ENCODE measurements at places on chromosomes 5 and 9.

DNA sequence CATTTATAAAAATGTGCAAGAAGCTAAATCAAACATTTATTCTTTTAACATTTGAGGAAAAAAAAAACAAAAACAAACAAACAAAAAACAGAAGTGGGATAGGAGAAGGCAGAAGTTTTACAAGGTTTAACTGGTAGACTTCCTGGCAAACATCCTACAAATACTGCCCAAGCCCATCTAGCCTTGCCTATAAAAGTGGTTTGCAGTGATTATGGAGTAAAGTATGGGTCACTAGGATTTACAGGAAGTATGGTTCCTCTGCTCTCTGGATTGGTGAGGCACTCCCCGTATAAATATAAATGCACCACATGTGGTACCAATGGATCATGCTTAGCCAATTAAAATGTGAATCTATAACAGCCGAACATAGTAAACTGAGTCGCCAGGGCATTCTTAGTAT is 291.9 kb downstream of the EDIL3 start:
- DNase-seq, result no peak

- no peak for DNase-seq
Observed at GRCh38 chr5:110161162-110161561, 471.4 kb downstream of the MAN2A1 start.

DNA sequence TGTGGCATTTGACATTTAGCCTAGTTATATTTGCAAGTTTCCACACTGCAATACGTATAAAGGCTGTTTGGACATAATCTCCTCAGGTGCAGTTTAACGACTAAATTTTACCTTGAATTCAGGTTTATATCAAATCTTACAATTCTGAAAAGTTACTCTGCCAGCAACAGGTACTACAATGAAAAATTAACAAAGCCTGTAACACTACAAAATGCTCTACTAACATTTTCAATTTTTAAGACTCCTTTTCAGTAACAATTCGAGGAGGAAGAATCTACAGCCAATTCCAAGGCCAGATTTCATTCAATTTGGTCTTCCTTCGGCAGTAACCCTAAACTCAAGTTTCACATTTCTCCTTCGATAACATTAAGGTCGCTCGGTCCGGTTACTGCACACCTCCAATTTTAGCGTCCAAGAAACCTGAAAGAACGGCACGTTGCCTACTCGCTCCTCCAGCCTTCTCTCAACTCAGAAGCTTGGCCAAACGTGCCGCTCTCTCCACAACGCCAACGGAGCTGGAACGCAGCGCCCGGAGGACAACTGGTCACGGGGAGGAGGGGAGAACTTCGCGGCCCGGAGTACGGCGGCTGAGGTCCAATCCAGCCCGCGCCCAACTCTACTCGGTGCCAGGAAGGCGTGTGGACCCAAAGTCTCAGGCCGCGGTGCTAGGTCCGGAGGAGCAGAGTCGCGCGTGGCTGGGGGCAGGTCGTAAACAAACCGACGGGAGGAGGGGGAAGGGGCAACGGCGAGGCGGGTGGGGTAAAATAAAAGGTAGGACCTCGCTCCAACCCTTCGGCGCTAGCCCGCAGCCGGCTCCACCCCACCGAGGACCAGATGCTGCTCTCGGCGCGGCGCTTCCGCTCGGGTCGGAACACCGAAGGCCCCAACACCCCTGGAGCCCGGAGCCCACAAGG is 681 bp downstream of the FNIP1 start:
- peak; percentile 38 for DNase-seq

- no peak for DNase-seq
Observed at GRCh38 chr9:91678807-91679580, 255.4 kb upstream of the NFIL3 start.

GRCh38 chr9:122382901-122383850 is 12.4 kb downstream of the PTGS1 start:
- no peak for DNase-seq

- no peak for DNase-seq
Observed at GRCh38 chr5:126707080-126707479, 69.9 kb upstream of the LMNB1 start.

- no peak for DNase-seq
Observed at GRCh38 chr9:129517006-129517405, 103.9 kb downstream of the C9orf50 start.

GRCh38 chr9:128271112-128271511 is 4.7 kb downstream of the GOLGA2 start:
- no peak for DNase-seq

DNA sequence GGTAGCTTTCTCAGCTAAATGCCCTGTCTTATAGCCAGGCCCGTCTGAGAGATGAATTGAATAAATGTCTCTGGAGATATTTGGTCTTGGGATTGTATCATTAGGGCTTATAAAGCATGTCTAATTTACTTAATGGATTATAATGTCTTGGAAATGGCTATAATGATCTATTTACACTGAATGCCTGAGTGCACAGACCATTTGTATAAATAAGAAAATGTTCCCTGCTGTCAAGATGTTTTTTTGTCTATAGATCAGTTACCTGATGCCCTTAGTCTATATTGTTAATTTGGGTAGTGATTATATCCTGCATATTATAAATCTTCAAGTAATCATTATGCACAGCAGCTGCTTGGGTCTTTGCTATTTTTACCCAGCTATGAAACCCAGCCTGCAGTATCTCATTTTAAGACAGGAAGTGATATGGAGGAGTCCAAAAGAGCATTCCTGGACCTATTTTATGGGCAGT is 112.9 kb upstream of the ACTBL2 start:
- no peak for DNase-seq

DNA sequence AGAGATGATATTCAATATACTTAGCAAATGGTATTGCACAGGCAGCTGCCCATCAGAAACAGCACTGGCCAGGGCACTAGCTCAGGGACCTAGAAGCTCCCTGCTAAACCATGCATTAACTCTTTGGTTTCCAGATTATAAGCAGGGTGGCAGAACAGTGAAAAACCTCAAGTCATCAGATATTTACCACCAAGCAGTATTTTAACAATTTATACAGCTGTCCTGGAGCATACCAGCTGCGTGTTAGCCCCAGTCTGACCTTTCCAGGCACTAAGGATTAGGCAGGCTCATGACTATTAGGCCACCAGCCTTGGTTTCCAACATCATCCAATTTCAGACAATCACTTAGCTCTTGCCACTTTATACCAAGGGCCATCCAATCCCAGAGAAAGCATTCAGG is 326.5 kb downstream of the CAAP1 start:
- DNase-seq, result no peak

GRCh38 chr5:102664616-102665335 is 90.3 kb upstream of the PAM start:
- DNase-seq, result no peak

DNA sequence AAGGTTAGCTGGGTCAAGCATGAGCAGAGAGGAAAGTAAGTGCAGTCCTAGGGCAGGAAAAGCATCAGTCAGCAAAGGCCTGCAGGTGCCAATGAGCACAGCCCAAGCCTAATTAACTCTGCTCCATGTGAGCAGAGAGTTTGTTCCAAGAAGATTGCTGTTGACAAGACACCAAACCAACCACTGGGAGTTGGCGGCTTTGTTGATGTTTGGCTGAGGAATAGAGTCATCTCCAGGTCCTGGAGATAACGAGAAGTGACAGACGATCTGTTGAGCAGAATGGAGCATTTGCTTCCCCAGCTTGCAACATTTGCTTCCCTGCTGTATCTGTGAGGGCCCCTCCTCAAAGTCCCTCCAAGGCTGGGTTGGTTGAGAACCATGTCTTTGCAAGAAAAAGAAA is 68.2 kb downstream of the FAM114A2 start:
- DNase-seq, result no peak

- no peak for DNase-seq
Observed at GRCh38 chr5:34899066-34899465, 16.2 kb downstream of the RAD1 start.

GRCh38 chr5:91136271-91136670 is 246.8 kb downstream of the ARRDC3 start:
- DNase-seq, result no peak

- no peak for DNase-seq
Observed at GRCh38 chr5:131185523-131186104, 14.9 kb downstream of the LYRM7 start.

GRCh38 chr9:73806876-73807275 is 655.2 kb downstream of the ANXA1 start:
- no peak for DNase-seq

DNA sequence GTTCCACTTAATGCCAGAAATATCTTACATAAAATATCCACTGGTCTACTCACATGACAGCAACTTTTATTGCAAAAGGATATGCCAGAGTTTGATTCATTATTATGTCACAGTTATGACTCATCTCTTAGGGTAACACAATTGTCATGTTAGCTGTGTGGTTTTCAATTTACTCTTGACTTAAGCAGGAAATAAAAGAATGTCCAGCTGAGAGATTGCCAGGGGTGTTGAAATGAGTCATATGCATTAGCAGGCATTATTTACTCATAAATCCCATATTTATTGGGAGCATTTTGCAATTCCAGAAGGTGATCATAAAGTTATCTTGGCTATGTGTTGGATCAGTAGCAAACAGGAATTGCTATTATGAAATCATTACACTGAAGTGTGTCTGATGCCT is 1164.6 kb upstream of the CDH18 start:
- DNase-seq, result no peak

- DNase-seq, result no peak
Observed at GRCh38 chr9:93636172-93636661, 59.8 kb downstream of the PHF2 start.

DNA sequence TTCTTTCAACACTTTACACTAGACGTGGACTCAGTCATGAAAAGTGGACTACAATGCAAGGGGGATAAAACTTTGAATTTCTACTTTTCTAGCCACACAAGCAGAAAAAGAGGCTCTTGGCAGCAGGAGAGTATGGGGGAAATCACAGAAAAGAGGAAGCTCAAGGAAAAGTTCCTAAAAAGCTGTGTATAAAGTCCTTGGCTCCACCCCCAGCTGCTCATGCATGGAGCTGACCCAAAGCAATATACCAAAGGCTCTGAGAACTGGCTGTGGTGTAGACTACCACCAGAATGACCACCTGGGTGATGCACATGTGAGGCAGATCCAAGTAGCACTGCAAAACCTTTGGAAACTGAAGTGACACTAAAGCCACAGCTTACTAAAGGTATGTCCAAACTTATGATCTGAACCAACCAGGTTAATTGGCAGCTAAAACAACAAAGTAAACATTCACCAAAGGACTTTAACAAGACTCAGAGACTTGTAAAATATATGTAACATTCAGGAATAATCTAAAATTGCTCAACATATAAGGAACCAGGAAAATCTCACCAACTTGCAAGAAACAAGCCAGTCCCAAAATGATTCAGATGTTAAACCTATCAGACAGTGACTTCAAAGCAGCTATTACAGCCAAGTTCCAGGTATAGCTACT is 55.5 kb upstream of the RASGRF2 start:
- DNase-seq, result no peak

- no peak for DNase-seq
Observed at GRCh38 chr5:158977642-158978041, 122.1 kb downstream of the EBF1 start.

All from CD4-positive, alpha-beta T cell treated with Interleukin-1 beta for 1 hour (primary cell).